ENCODE measurements at places on chromosomes 5 and 9.

GRCh38 chr9:129070696-129071525, 10.0 kb upstream of the DOLPP1 start:
- DNase-seq: no peak
- H3K4me1 ChIP-seq: peaks cover 7% of the 10 kb centered on the region
- no peak overlapping the region for H3K4me3 ChIP-seq
- no peaks in the 10 kb centered on the region for H3K36me3 ChIP-seq

- no peak for DNase-seq
- H3K36me3 ChIP-seq: no peaks in the 10 kb centered on the region
- no peaks in the 10 kb centered on the region for H3K4me1 ChIP-seq
- no peak overlapping the region for H3K27ac ChIP-seq
Measured at GRCh38 chr5:3818624-3819023, 223.0 kb downstream of the IRX1 start.

- no peak overlapping the region for H3K27ac ChIP-seq
- no peak for DNase-seq
- H3K4me3 ChIP-seq: no peak overlapping the region
- H3K27me3 ChIP-seq: no peaks in the 10 kb centered on the region
- H3K36me3 ChIP-seq: no peaks in the 10 kb centered on the region
- no peaks in the 10 kb centered on the region for H3K4me1 ChIP-seq
Measured at GRCh38 chr9:123217128-123217654, 51.2 kb downstream of the STRBP start.

- DNase-seq: no peak
- H3K4me3 ChIP-seq: no peak overlapping the region
- H3K4me1 ChIP-seq: no peaks in the 10 kb centered on the region
- H3K36me3 ChIP-seq: no peaks in the 10 kb centered on the region
- no peaks in the 10 kb centered on the region for H3K27me3 ChIP-seq
Measured at GRCh38 chr9:89114741-89115140, 63.9 kb downstream of the SHC3 start.

- H3K27me3 ChIP-seq: no peaks in the 10 kb centered on the region
- DNase-seq: peak; percentile 40
- no peaks in the 10 kb centered on the region for H3K36me3 ChIP-seq
- no peaks in the 10 kb centered on the region for H3K4me1 ChIP-seq
- no peak overlapping the region for H3K27ac ChIP-seq
- no peak overlapping the region for H3K4me3 ChIP-seq
Measured at GRCh38 chr9:123544007-123544827, 188.2 kb downstream of the CRB2 start.

DNA sequence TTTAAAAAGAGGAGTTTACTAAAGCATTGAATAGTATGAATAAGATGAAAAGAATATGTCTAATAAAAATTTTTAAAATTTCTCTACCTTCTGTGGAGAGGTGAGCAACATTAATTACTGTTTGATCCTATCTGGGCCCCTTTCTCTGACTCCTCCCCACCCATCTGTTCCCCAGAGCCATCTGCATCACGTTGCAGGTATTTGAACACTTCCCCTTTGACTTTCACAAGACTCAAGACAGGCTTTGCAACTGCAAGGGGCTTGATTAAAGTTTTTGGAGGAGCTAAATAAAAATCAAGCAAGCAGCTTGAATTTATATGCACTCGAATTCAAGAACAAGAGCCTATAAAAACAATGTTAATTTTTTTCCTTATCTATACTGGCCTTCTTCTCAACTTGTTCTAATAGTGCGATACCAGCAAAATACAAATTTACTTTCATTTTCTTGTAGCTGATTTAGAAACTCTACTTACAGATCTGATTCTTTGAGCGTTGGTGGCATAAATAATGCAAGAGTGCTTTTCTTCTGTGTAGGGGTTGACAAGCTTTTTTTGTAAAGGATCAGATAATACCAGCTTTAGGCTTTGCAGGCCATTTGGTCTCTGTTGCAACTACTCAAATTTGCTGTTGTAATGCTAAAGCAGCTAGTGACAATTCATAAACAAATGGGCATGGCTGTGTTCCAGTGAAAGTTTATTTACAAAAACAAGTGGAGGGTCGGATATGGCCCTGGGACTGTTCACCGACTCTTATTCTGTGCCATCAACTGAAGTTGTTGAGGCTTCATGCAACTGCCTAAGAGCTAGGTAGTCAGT, 21.2 kb downstream of the TXNDC8 start:
- no peaks in the 10 kb centered on the region for H3K4me1 ChIP-seq
- H3K27me3 ChIP-seq: no peaks in the 10 kb centered on the region
- DNase-seq: no peak
- no peak overlapping the region for H3K27ac ChIP-seq

DNA sequence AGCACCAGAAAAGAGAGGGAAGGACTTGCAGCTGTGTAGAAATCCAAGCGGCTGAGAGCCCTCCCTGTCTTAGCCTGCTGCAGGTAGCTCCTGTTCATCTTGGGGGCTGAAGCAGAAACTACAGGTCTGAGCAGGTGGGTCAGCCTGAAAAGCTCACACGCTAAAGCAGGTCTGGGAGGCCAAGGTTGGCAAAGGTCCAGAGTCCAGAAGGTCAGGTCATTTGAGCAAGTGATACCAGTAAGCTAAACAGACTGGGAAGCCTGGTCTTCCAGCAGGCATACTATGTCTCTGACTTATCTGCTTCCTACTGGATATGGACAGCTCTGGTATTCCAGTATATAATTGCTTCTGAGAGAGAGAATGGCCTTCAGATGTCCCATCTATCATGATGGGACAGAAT, 26.2 kb downstream of the PTCD2 start:
- no peak for DNase-seq
- H3K4me1 ChIP-seq: no peaks in the 10 kb centered on the region
- no peaks in the 10 kb centered on the region for H3K36me3 ChIP-seq
- no peaks in the 10 kb centered on the region for H3K27me3 ChIP-seq
- no peak overlapping the region for H3K27ac ChIP-seq

- no peak overlapping the region for H3K4me3 ChIP-seq
- H3K4me1 ChIP-seq: peaks cover 2% of the 10 kb centered on the region
- H3K27me3 ChIP-seq: no peaks in the 10 kb centered on the region
- no peak overlapping the region for H3K27ac ChIP-seq
- no peaks in the 10 kb centered on the region for H3K36me3 ChIP-seq
Measured at GRCh38 chr9:84357275-84357674, 16.7 kb upstream of the SLC28A3 start.

DNA sequence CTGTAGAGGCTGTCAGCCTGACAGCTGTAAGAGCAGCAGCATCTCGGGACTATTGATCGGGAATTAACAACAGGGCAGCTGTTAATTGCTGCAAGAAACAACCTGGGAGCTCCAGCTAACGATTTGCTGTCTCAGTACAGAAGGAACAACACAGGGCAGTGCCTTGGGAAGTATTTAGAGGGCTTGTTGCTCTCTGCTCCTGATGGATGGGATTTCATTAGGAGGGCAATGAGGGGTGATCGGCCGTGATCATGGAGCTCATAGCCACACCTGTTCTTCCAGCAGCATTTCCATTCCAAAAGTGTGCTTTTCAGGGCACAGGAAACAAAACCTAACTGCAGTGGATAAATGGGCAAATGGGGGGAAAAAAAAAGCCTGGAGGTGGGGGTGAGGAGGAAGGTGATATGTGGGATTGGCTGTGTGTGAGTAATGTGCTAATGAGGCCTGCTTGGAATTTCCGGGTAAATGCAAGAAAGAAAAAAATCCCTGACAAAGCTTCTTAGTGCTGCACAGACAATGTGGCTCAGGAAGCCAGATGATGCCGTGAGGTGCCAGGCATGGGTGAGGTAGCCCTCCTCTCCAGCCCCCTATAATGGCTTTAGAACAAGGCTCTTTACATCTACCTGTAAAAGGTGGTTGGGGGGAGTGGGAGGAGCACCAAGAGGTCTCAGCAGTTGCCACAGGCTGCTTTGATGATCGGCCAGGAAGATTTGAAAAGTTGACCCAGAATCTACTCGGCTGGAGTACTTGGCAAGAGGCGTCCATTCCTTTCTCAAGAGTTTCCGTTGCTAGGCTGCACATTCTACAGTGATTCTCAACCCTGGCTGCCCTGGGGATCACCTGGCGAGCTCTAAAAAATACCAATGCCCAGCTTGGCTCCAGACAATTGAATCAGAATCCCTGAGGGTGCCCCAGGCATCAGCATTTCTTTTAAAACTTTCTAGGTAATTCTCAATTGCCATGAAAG, 139.5 kb upstream of the KLF9 start:
- H3K27me3 ChIP-seq: no peaks in the 10 kb centered on the region
- peaks cover 10% of the 10 kb centered on the region for H3K4me1 ChIP-seq
- DNase-seq: peak; percentile 85
- H3K36me3 ChIP-seq: no peaks in the 10 kb centered on the region
- H3K27ac ChIP-seq: peak overlapping the region; percentile 56
- H3K4me3 ChIP-seq: no peak overlapping the region

All from mesendoderm (in vitro differentiated cells).